H9 (cell line): ENCODE measurements at places on chromosomes 4 and X. TPM values are rescaled to one million over a fixed set of nuclear protein-coding genes. Genes with fewer than 3 reads are reported as not detected.

HS6ST2 gene
- total RNA-seq = 3.9 and 4.8 TPM in 2 replicates

UGT8 gene
- total RNA-seq = 13.6 and 15.7 TPM in 2 replicates

MAGEB1 gene
- 0.17 and 0.18 TPM in 2 replicates for total RNA-seq

FDCSP gene
- not detected in 2 replicates for total RNA-seq

ARHGAP6 gene
- total RNA-seq = 0.07 and 0.15 TPM in 2 replicates

RAB41 gene
- total RNA-seq = not detected in 2 replicates

TRIM75 gene
- not detected in 2 replicates for total RNA-seq

DRD5 gene
- total RNA-seq = not detected in 2 replicates

GRCh38 chrX:137545711-137546651 is 19.9 kb upstream of the ZIC3 start:
- peak; percentile 44 for DNase-seq

GRCh38 chr4:16133406-16133805 is 49.6 kb upstream of the PROM1 start:
- no peak for DNase-seq

DNA sequence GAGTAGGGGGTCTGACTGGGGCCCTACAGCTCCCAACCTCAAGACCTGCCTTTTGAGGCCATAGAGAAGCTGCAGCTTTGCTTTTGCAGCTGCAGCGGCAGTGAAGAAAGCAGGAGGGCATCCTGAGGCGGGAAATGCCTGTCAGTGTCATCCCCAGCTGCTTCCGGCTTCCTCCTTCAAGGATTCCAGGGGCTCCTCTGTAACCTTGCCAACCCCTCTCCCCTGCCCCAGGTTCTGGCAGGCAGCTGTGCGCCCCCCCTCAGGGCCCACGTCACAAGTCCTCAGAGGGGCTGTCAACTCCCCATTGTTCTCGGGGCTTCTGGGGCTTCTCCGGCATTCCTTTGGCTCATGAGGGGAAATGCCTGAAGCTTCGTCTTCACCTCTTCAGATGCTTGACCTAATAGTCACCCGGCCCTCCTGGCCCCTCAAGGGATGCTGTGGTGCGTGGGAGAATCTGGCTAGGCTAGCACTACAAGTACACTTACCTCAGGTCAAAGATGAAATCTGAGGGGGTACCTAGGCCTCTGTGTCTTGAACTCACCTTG is 31.9 kb downstream of the APLN start:
- DNase-seq = peak; percentile 72

DNA sequence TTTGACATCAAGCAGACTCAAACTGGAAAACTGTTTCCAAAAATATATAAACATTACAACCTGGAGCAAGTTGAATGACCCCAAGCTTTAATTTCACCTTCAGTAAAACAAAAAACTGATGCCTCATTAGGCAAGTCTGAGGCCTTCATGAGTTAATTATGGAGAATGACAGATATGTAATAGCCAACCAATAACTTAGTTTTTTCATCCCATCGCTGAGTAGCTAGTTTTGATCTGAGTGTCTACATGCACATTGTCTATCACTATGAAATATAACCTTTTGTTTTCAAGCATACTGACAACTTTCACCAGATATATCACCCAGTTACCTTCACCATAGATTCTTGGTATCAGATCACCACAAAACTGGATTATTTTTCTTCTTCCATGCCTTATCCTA is 16.4 kb downstream of the PRKG2 start:
- DNase-seq = no peak

DNA sequence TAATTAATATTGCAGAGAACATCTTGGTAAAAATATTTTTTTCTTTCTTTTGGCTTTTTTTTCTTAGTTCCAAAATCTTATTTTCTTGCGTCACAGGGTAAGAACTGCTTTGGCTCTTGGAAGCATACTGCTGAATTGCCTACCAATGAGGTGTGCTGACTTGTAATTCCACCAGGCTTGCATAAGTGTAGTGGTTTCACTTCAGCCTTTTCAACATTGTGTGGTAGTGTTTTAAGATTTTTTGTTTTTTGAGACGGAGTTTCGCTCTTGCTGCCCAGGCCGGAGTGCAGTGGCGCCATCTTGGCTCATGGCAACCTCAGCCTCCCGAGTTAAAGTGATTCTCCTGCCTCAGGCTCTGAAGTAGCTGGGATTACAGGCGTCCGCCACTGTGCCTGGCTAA is 42.4 kb downstream of the N4BP2 start:
- DNase-seq = no peak

GRCh38 chr4:137032222-137032621 is 500.1 kb downstream of the PCDH18 start:
- no peak for DNase-seq

DNA sequence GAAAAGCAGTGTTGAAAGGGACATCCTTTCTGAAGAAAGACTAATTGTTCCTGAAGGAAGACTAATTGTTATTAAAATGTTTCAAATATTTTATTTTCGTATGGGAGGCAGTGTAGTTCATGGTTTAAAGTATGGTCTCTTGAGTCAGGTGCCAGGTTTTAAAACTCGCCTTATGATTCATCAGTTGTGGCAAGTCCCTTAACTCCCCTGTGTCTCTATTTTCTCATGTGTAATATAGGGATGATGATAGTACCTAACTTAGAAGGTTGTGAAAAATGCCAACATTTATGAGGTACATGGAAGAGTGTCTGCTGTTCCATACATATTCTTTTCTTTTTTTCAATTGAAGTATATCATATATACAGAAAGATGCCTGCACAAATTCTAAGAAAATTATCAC is 414.2 kb upstream of the DIPK2B start:
- no peak for DNase-seq

- no peak for DNase-seq
Measured at GRCh38 chr4:108044951-108045686, 55.4 kb downstream of the HADH start.

- DNase-seq = no peak
Measured at GRCh38 chr4:173797296-173797695, 267.3 kb upstream of the HAND2 start.

DNA sequence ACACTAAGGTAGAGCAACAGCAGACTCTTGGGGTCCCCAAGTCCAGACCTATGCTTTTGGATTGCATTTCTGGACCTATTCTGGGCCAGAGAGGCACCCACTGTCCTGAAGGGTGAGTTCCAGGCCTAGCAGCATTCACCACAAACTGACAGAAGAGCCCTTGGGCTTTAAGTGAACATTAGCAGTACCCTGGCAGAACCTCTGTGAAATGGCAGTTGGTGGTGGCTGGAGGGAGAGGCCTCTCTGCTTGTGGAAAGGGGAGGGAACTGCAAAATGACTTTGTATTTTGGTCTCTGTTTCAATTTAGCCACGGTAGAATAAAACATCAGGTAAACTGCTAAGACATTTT is 1211.9 kb downstream of the PCDH18 start:
- DNase-seq = no peak

DNA sequence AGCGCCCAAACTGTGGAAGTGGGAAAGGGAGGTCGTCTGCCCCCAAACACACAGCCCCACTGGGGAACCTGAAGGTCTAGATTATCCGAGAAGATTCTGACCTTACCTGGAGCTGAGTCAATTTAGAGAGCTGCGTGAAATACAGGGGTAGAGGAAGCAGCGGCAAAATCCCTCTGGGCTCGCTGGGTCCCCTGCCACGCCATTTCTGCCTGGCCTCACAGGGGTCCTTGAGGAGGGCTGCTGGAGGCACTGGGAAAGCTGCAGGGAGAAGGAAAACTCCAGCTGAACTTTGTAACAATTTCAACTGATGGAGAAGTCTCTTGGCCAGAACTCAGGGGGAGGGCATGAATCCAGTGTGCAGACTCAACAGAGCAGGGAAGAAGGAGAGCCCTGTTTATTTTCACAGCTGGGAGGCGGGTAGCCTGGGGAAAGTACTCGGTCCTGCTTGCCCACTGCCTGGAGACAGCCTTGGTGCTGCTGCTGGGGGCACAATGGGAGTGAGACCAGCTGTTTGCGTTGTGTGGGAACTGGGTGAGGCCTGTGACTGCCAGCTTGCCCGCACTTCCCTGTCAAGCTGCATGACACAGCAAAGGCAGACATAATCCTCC is 93.2 kb upstream of the MAPK10 start:
- DNase-seq = no peak

GRCh38 chr4:124203613-124204238 is 508.8 kb downstream of the ANKRD50 start:
- no peak for DNase-seq

DNA sequence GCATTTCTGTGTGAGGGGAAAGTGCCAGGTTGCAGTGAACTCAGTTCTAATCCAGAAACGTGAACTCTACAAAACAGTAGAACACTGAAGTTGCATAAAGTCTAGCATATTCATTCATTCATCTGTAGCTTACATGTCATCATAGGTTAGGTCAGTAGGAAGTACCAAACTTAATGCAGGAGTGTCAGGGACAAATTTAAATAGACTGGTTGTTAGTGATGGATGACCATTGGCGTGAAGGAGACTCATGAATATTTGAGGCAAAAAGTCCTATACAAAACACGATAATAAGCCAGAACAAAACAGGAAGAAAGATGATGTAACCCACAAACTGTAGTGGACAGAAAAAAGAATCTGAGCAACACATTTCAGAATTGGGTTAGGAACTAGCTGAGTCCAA is 592.8 kb upstream of the PCDH10 start:
- DNase-seq = no peak

- DNase-seq = no peak
Measured at GRCh38 chr4:101256222-101256621, 91.1 kb downstream of the PPP3CA start.

DNA sequence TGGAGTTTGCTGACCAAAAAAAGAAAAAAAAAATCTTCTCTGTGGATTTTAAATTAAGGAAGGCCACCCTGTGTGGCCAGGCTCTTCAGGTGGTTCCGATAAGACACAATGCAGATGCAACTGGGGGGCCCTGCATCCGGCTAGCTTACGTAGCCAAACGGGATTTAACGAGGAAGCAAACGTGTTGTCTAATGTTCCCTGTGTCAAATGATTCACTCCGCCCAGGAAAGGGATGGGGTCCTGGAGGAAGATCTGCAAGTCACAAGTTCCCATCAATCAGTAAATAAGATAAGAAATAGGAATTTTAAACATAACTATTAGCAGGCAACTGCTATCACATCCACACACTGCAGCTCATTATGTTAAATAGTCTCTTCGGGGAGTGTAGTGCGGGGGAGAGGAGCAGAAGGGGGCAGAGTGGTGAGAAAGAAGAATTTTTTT is 216.4 kb upstream of the GYPA start:
- DNase-seq = no peak

- no peak for DNase-seq
Measured at GRCh38 chrX:41877167-41877566, 46.2 kb downstream of the CASK start.

- no peak for DNase-seq
Measured at GRCh38 chr4:84503495-84504437, 4.7 kb upstream of the NKX6-1 start.

DNA sequence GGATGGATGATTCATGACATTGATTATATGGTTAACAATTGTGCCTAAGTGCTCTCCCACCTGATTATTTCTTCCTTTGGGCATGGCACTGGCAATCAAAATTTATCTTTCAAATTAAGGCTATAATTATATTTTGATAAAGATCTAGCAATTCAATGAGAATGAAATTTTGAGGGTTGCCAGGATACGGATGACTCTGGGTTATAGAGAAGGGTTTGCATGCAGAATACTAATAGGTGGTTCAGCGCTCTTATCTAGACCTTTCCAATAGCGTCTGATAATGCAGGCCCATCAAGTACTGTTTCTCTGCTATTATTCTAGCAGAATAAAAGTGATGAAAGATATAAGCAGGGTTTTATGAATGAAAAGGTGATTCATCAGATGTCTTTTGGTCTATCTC is 74.9 kb upstream of the SCML1 start:
- DNase-seq = no peak

- no peak for DNase-seq
Measured at GRCh38 chrX:112051576-112051975, 31.0 kb downstream of the TRPC5 start.

DNA sequence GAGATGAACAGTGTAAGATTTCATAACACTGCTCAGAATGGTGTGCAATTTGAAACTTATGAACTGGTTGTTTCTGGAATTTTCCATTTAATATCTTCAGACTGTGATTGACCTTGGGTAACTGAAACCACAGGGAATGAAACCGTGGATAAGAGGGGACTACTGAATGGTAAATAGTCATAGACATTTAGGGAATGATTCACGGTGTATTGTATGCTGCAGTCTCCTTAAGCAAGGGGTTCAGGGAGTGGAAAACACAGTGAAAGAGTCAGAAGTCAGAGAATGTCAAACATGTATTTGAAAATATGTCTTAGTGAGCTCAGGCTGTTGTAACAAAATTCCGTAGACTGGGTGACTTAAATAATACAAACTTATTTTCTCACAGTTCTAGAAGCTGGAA is 398.2 kb upstream of the DIPK2B start:
- DNase-seq = no peak
